ENCODE measurements at places on chromosomes 6 and 20. TPM values are rescaled to one million over a fixed set of nuclear protein-coding genes. Genes with fewer than 3 reads are reported as not detected.

ADGRG6 gene
- 8.0 TPM for total RNA-seq

DNA sequence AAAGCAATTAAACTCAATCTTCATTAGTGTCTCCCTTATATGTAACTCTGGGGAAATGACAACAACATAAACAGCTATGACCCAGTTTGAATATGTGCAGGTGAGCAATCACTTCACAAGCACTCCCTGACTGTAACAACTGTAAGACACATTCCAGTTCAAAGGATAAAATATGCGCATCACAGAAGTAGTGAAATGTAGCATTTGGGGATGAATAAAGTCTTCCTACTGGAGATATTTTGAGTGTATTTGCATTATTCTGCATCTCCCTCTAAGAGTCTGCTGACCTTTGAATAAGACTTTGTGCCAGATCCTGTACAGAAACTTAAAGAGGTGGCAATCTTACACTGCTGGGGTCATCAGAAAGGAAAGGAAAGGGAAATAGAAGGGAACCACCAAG is 179.5 kb upstream of the TBX18 start:
- no peak for DNase-seq

GRCh38 chr6:15096894-15097837 is 148.7 kb upstream of the JARID2 start:
- no peak for DNase-seq

- no peak for DNase-seq
Observed at GRCh38 chr6:141303907-141304306, 828.8 kb upstream of the GJE1 start.

Data from mesenteric fat pad (tissue), 1 donor.